Cerebellum (tissue), 4 donors: ENCODE measurements at places on chromosomes 6 and 20. TPM values are rescaled to one million over a fixed set of nuclear protein-coding genes. Genes with fewer than 3 reads are reported as not detected.

C6orf52 gene
- total RNA-seq = 1.5 TPM

TRIM31 gene
- total RNA-seq = not detected

LY6G6F gene
- total RNA-seq = 0.36 TPM

CCN6 gene
- total RNA-seq = not detected

TLDC2 gene
- 0.54 TPM for total RNA-seq

TPD52L2 gene
- total RNA-seq = 33.1 TPM

GABRR1 gene
- total RNA-seq = 0.09 TPM

TRIM15 gene
- not detected for total RNA-seq

APOBEC2 gene
- total RNA-seq = not detected

TTBK1 gene
- 13.2 TPM for total RNA-seq

C6orf163 gene
- total RNA-seq = 12.3 TPM

MATN4 gene
- total RNA-seq = not detected

OPRL1 gene
- 9.5 TPM for total RNA-seq

DPM1 gene
- 23.6 TPM for total RNA-seq

WFDC12 gene
- total RNA-seq = not detected

KHDC1L gene
- not detected for total RNA-seq

MMP24 gene
- total RNA-seq = 50.1 TPM

TRIM10 gene
- 0.36 TPM for total RNA-seq

ME1 gene
- total RNA-seq = 4.0 TPM

TMEM14C gene
- 39.8 TPM for total RNA-seq

OOEP gene
- total RNA-seq = not detected

PKIG gene
- 19.7 TPM for total RNA-seq

FAM184A gene
- 30.4 TPM for total RNA-seq

VSX1 gene
- total RNA-seq = 0.18 TPM

SIRPB2 gene
- 1.00 TPM for total RNA-seq

COL11A2 gene
- 1.9 TPM for total RNA-seq

ECT2L gene
- total RNA-seq = 0.45 TPM
